Brain (organoid and tissue), 16 donors: ENCODE measurements at places on chromosomes 4 and X.

DNA sequence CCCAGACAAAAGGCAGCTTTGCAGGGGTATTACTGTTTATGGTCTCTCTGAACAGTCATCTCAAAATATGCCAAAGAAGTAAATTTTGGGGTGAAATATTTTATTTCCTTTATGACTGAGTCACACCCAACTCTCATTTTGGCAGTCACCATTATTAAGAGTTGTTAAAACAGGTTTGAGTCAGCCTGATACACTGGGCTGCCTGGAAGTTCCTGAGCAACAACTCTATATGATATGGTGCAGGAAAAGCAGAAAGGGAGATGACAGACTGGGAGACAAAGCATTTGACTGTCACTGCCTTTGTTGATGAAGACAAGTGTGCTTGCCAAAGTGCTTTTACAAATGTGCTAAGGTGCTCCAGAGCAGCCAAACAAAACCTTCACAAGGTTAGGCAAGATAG is 1263.5 kb downstream of the PCDH7 start:
- no peak for DNase-seq

GRCh38 chr4:152651473-152652060 is 28.2 kb downstream of the TMEM154 start:
- DNase-seq = no peak

- DNase-seq = peak; percentile 56
Measured at GRCh38 chr4:16199093-16199492, 27.2 kb downstream of the TAPT1 start.

DNA sequence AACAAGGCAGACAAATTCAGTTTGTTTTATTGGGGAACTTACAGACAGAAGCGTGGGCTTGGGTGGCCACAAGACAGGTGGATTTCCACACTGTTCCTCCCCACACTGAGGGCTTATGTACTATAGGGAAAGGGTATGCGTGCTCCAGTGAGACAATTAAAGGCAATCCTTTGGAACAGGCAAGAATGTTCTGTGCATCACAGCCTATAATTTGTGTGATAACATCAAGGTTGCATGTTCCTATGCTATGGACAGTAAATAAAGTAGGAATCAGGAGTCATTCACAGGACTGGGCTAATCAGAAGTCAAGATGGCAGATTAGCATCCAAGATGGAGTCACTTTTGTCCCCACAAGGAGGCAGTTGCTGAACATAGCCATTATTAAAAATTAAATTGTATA is 84.6 kb upstream of the TRIM2 start:
- DNase-seq = no peak

- no peak for DNase-seq
Measured at GRCh38 chr4:20075248-20075871, 176.3 kb upstream of the SLIT2 start.

DNA sequence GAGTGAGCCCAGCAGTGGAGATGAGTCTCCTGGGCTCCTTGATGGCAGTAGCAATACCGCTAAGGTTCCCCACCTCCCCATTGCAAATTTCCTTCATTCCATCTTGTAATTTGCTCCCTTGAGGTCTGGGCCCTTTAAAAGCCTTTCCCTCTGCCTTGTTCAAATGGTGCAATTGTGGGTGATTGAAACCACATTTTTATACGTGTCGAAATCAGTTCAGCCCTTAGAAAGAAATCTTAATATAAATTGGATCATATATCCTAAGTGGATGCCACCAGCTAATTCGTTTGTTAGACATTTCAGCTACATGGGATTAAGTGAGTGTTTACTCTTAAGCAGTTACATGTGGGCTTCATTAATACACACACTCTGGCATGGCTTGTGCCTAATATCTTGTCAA is 68.6 kb downstream of the NHS start:
- DNase-seq = no peak
